ENCODE measurements at places on chromosomes 7 and 10.

DNA sequence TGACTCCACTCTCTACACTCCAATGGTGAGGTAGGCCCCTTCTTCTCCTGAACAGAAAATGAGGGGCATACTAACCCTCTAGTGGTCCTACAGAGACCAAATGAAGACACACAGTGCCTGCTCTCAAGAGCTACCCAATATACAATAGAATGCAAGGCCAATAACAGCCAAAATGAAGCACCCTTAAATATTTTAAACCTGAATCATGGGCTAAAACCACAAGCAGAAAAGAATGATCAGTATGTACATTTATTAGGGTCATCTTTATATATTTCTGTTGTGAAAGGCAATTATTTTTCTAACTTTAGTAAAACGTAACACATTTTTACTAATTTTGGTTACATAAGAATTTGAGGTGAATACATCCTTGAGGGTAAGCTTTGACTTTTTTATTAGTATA, 49.9 kb upstream of the COL1A2 start:
- no peak for DNase-seq

- DNase-seq: no peak
Observed at GRCh38 chr7:74365322-74366022, 76.3 kb downstream of the CLIP2 start.

DNA sequence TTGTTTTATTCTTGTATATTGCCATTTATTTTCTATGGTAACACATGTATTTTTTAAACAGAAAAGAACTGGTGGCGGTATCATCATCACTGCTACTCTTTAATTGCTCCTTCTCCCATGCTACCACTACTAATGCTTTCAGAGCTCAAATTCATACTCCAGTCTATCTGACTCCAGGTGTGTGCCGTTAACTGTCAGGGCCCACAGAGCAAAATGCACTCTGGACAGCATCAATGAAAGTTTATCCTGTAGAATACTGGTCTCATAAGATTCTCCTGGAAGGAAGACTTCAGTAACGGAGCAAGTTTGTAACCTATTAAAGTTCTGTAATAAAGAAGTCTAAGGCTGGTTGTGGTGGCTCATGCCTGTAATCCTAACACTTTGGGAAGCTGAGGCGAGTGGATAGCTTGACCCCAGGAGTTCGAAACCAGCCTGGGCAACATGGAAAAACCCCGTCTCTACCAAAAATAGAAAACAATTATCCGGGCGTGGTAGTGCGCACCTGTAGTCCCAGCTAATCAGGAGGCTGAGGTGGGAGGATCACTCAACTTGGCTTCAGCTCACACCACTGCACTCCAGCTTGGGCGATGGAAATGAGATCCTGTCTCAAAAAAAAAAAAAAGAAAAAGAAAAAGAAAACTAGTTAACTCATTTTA, 18.4 kb downstream of the ZNRF2 start:
- DNase-seq: no peak

- DNase-seq: no peak
Observed at GRCh38 chr7:71982851-71983250, 429.3 kb downstream of the CALN1 start.

- DNase-seq: no peak
Observed at GRCh38 chr10:31745612-31746376, 182.8 kb downstream of the ARHGAP12 start.

- DNase-seq: no peak
Observed at GRCh38 chr7:129332254-129333035, 101.8 kb upstream of the STRIP2 start.

DNA sequence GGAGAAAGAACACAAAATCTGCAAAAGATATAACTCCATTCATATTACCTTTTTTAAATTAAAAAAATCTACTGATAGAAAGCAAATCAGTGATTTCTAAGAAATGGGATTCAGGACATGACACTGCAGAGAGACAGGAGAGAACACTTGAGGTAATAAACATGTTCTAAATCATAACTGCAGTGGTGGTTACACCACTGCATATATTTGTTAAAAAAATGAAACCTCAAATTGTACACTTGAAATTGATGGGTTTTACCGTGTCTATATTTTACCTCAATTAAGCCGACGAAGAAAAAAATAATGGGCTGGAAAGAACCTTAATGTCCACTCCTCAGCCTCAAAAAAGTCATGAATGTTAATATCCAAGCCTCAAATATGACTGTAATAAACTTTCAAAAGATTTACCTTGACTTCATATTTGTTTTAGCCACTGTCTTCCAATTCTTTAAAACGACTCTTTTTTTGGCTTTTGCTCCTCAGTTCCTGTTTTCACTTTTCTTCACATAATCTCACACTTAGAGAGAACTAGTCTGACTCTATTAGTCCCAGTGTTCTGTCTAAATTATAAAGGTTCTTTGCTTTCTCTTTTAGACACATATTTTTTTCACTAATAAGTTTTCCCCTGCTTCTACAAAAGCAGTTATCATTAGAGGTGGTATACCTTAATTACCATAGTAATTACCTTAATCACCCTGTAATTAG, 502.4 kb downstream of the GRM8 start:
- DNase-seq: no peak
